Esophagus squamous epithelium (tissue), 5 donors: ENCODE measurements at places on chromosomes 16 and 17.

GRCh38 chr17:50562242-50563091 lies 2.0 kb downstream of the CACNA1G start:
- DNase-seq, result no peak

- no peak for DNase-seq
Measured at GRCh38 chr17:17681187-17681743, at the start of gene RAI1. Gene RAI1 (plus strand): TSS chr17:17681458. CDS start chr17:17792949, 111,491 bp downstream.

GRCh38 chr17:7329997-7330637 lies 982 bp upstream of the NEURL4 start:
- no peak for DNase-seq

- DNase-seq, result no peak
Measured at GRCh38 chr16:86175816-86176215, 276.9 kb downstream of the IRF8 start.

DNA sequence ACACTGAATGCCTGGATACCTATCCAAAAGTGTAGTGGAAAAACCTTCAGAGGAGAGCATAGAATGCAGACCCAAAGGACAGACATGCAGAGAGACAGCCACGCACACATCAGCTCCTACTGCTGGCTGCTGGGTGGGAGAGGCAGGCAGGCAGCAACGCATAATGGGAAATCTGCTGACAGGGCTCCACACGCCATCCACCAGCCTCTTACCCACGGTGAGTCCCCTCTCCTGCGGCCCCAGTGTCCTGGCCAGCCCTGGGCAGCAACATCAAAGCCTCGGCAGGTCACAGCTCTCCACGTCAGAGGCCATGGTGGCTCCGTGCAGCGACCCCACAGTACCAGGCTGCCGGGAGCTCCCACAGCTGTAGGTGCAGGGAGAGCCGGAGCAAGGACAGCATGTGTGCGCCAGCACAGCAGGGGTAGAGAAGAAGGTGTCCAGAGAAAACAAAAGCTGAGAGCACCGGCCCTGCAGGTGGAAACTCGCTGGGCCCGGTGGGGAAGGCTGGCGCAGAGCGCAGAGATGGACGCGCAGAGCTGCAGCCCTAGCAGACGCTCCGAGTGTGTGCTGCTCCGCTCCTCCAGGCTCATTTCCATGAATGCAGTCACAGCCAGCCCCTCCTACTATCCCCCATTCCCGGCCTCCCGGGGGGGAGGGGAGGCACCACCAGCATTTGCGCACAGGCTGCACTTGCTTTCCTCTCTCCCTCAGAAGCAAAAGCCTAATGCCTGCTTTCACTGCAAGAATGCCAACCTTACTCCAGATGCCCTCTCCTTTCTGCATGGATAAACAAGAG lies 58.9 kb downstream of the CYTH1 start:
- no peak for DNase-seq

DNA sequence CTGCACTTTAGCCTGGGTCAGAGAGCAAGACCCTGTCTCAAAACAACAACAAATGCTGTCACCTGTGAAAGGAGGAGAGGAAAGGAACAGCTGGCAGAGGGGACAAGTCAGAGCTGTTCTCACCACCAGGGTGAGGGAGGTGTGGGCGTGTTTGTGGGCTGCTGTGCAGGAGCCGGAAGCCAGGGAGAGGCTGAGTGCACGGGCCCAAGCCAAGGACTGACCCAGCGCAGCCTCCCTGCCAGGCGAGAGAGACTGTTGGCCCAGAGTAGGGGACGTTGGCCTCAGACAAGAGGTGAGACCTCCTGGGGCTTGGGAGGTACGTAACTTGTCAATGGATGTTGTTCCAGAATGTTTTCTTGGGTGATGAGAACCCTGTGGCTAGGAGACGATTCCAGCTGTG lies 10.7 kb downstream of the SPNS2 start:
- DNase-seq, result no peak

- no peak for DNase-seq
Measured at GRCh38 chr16:73076324-73076810, 28.4 kb upstream of the ZFHX3 start.

DNA sequence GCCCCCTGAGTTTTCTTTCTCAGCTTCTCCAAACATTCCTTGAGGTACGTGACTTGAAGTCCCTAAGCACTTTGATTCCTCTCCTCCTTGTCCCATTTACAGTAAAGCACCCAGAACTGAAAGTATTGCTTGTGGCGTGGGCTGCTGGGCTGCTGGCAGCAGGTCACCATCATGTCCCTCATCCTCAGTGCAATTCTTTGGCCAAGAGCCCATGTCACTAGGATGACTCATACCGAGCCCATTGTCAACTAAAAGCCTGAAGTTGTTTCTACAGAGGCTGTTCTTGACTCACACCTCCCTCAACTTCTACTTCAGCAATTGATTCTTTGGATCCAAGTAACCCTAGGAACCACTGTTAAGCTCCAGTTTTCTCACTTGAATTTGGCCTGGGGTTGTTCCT lies 54.3 kb downstream of the KPNA2 start:
- no peak for DNase-seq
